Tongue (tissue), 3 donors: ENCODE measurements at places on chromosomes 6 and 20. TPM values are rescaled to one million over a fixed set of nuclear protein-coding genes. Genes with fewer than 3 reads are reported as not detected.

DNA sequence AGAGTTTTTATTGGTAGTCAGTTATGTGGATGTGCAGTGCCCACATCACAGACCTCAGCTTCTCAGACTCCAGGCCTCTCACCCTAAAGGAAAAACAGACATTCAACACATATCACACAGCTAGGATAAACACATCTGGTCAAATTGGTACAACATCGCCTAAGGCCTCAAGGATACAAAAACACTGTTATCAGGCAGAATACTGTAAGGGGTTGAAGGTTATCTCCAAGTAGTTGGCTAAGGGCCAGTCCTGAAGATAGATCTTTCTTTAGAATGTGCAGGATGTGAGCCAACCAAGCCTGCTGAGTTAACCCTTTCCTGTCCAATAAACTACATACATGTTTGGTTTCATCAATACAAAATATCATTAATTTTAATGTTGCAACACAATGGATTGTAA is 308.4 kb upstream of the GJE1 start:
- DNase-seq = no peak

GRCh38 chr20:59735917-59736316 is 131.6 kb downstream of the PHACTR3 start:
- DNase-seq = peak; percentile 59

DNA sequence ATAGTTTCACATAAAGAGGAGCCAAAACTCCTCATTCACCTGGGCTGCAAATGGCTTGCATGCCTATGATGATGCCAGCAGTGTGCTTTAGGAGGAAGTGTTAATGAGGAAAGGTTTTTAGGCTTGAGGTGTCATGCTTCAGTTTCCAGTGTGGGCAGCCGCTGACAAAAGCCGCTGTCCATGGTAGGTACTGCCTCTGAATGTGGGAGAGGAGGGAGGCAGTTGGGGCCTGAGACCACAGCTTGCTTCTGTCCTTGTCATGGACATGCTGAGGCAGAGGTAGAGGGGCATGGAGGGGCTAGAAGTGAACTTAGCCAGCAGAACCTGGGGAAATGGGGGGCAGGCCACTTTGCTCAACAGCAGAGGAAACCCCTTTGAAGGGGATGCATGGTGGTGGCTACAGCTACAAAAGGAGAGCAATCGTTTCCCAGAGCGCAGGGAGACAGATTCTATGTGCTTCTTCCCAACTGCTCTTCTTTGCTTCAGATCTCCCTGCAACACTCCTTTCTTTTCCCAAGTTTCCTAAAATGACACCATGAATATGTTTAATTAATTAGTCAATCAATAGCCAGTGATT is 372.1 kb upstream of the CNR1 start:
- peak; percentile 43 for DNase-seq

COL21A1 gene
- 95.0 TPM for total RNA-seq

DNA sequence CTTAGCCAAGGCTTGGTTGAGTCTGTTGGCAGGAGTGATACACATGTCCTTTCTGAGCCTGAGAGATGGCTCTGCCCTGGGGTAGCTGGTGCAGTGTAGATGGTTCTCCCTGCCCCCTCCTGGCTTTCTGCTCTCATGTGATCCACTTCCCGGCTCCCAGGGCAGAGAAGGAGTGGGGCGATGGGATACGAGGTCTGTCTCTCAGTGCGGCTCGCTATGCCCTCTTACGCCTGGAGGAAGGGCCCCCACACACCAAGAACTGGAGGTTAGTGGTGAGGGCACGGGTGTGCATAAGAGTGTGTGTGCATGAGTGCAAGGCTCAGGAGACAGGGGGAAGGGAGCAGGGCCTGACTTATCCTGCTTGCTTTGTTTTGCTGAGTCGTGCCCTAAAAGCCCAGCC is 18.8 kb downstream of the SLC12A5 start:
- no peak for DNase-seq

CLIC1 gene
- total RNA-seq = 131 TPM

GRCh38 chr6:74333406-74333805 is 637.4 kb downstream of the CD109 start:
- no peak for DNase-seq

DNA sequence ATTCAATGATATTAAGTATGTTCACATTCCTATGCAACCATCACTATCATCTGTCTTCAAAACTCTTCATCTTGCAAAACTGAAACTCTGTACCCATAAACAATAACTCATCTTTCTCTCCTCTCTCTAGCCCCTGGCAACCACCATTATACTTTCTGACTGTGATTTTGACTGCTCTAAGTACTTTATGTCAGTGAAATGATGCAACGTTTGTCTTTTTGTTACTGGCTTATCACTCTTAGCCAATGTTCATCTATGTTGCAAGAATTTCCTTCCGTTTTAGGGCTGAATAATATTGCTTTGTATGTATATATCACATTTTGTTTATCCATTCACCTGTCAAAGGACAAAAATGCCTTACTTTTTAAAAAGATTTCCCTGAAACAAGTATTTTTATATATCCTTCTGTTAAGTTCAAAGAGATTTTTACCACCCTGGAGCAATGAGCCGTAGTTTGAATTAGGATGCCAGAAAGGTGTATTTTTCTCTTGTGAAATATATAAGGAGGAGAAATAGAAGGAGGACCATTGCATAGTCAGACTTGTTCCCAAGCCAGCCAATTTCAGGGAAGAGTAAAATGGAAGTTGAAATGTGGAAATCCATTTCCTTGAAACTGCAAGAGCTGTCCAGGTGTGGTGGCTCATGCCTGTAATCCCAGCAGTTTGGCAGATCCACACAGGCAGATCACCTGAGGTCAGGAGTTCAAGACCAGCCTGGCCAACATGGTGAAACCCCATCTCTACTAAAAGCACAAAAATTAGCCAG is 4.0 kb upstream of the CGAS start:
- DNase-seq = no peak

DNA sequence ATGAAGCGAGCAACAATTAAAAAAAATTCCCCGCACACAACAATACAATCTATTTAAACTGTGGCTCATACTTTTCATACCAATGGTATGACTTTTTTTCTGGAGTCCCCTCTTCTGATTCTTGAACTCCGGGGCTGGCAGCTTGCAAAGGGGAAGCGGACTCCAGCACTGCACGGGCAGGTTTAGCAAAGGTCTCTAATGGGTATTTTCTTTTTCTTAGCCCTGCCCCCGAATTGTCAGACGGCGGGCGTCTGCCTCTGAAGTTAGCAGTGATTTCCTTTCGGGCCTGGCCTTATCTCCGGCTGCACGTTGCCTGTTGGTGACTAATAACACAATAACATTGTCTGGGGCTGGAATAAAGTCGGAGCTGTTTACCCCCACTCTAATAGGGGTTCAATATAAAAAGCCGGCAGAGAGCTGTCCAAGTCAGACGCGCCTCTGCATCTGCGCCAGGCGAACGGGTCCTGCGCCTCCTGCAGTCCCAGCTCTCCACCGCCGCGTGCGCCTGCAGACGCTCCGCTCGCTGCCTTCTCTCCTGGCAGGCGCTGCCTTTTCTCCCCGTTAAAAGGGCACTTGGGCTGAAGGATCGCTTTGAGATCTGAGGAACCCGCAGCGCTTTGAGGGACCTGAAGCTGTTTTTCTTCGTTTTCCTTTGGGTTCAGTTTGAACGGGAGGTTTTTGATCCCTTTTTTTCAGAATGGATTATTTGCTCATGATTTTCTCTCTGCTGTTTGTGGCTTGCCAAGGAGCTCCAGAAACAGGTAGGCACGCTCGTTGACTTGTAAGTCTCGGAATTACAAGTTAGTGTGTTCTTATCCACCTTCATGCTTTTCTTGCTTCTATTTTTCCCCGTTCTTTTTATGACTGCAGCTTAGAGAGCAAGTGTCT is at the start of gene EDN1:
EDN1 (plus strand) TSS at position 429 of the 888 bp plus-strand sequence; CDS start at position 698, 269 bp downstream.
- DNase-seq = peak; percentile 86

GRCh38 chr6:88120635-88121034 is 45.5 kb downstream of the CNR1 start:
- no peak for DNase-seq

GRCh38 chr6:43644940-43645612 is at the start of gene RSPH9:
Gene RSPH9, plus strand, starts transcription at chr6:43645036. Its CDS starts 63 bp downstream, at chr6:43645099.
- peak; percentile 82 for DNase-seq
